Forelimb muscle (tissue), 1 donor: ENCODE measurements at places on chromosomes 2 and 18.

DNA sequence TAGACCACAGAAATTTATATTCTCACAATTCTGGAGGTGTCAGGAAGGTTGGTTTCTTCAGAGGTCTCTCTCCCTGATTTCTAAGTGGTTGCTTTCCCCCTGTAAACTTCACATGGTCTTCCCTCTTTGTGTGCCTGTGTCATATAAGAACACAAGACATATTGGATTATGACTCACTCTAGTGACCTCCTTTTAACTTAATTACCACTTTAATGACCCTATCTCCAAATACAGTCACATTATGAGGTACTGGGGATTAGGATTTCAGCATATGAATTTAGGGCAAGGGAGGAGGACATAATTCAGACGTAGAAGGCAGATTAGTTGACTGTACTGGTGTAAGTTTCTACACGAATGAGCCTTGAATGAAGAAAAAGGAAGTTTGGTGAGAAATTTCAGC lies 38.2 kb upstream of the EPHA4 start:
- no peak for DNase-seq

DNA sequence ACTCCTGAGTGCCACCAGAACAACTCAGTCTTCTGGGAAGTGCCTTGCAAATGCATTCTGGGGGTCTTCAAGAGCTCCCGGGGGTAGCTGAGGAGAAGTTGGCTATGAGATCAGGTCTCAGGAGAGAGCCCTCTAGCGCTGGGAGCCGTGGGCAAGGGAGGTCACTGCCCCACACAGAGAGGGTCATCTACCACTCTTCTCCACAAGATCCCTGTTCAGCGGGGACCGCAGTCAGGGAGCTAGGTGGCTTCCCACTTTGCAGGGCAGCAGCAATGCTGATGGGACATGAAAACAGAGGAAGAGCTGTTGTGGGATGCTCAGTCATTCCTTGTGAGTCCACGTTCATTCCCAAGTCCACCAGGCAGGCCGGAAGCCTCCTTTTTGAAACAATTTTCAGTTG lies 66.6 kb downstream of the ACKR3 start:
- DNase-seq: no peak

DNA sequence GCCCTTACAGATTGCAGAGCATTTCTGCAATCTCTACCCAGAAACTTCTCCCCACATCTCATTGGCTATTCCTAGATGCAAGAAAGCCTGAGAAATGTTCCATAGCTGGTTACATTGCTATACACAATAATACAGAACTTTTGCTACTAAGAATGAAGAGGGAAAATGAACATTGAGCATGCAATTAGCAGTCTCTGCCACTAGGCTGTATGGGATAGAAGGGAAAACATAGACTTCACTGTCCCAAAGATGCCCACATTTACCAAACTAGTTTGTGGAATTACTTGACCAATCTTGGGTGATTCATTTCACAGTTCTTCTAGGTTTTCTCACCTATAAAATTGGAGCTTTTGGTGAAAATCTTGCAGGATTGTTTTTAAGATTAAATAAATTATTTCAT lies 265.7 kb upstream of the NT5C1B start:
- no peak for DNase-seq

DNA sequence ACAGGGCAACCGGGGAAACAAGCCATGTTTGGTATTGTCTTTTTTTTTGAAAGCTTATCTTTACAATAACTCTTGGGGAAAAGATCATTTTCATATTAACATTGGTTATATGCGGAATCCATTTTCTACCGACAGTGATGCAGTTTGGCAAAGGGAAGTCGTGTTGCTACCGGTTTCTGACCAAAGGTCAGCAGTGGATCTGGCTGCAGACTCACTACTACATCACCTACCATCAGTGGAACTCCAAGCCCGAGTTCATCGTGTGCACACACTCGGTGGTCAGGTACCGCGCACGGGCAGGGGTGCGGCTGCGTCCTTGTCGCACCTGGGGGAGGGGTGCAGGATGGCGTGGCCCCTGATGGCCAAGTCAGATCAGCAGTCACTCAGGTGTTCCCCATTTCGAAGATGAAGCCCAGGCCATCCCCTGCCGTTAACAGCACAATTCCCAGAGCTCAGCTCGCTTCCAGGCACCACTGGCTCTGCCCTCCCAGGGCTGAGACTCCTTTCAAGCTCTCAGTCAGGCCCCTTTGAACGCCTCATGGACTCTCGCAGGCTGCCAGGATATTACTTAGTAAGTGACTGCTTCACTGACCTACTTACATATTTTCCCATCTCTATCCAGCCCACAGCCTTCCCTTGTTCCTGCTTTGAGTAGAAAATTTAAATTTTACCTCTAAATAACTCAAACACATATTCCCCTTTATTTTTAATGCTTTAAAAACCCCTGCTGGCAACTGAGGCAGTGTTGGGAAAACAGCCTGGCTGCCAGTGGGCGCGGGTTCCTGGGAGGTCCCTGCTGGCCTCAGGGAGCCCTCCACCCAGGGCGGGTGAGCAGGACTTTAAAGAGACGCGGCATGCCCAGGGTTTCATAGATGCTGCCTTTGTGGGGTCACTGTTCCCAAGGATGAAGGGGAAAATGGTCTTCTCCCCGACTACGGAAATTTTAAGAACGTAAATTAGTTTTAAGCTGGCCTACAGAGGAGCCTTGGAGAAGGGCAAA lies 33.6 kb upstream of the RPL31 start:
- no peak for DNase-seq

- no peak for DNase-seq
Observed at GRCh38 chr2:144310889-144311608, 208.9 kb downstream of the ZEB2 start.

DNA sequence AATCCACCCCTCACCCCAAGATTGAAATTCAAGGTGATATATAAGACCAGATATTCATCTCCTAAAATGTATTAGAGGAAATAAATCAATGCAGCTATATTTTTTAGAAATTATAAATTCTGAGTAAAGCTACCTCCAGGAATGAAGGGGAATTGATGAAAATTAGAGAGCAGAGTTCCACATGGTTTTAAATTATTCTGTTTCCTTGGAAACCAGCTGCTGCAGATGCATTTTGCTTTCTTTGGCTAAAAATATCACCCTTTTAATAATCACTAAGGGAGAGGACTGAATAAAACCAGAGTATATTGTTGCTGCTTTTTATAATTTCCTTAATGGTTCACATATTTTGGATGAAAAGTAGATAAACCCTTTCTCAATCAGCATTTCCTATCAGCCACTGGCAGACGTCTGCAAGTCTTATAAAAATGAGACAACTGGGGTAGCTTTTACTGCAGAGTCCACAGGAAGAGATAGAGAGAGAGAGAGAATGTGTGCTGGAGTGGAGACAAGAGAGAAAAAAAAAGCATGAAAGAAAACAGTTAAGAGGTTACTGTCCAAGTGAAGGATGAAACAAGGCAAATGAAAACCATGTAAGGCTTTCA lies 2.0 kb downstream of the CSRNP3 start:
- DNase-seq: no peak

DNA sequence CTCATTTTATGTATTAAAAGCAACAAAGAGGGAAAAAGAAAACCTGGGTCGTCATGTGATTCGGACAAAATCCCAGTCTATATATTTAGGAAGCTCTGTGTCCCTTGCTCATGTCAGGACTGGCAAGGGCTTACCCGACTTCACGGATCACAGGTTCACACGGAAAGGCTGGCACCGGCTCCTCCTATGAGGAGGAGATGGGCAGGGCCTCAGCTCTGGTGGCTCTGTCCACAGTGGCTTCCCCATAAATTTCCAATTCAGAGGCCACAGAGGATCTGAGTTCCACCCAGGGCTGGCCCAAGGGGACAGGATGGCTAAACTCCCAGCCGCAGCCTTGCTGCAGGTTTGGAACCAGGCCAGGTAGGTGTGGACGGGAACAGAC lies 186.8 kb downstream of the BCL2 start:
- no peak for DNase-seq

DNA sequence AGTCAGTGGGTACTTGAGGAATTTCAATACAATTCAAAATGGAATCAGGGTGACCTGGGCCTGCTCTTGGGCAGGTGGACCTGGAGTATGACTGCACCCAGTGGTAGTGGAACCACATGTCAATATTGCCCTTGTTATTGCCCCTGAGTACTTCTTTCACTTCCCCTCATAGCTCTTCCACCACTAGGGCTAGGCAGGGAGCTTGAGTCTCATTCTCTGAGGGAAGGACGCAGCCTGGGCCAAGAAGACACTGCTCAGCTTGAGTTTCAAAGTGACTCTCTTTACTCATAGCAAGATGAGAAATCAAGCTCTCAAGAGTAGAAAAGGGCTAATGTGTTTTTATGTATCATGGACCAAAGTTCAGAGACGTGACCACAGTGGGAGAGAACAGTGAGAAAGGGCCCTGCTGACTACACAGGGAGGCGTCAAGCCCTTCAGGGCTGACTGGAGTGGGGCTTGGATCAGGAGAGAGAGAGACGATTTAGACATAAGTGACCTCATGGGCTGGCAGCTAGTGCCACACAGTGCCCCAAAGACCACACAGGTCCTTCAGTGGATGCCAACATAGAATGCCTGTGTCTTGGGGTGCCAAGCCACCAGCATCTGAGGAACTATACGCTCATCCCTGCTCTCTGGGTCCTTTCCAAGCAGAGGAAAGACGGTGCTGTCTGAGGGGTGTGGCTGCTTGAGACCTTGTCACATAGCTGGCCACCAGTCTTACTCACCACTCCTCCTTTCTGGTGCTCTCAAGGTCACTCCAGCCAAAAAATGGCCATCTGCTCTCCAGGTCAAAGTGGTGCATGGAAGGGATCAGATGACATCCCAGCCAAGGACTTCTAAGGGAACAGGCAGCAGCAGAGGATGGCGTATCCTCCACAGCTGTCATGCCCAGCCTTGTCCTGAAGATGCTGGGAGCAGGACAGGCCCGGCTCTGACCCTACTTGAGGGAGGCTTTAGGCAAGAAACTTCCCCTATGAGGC lies 13.0 kb downstream of the PTMA start:
- DNase-seq: no peak

GRCh38 chr2:101355401-101356054 lies 31.8 kb downstream of the CREG2 start:
- no peak for DNase-seq

GRCh38 chr2:30768708-30769480 lies 38.4 kb downstream of the CAPN13 start:
- no peak for DNase-seq

- no peak for DNase-seq
Observed at GRCh38 chr2:10963155-10963554, 51.4 kb downstream of the KCNF1 start.

DNA sequence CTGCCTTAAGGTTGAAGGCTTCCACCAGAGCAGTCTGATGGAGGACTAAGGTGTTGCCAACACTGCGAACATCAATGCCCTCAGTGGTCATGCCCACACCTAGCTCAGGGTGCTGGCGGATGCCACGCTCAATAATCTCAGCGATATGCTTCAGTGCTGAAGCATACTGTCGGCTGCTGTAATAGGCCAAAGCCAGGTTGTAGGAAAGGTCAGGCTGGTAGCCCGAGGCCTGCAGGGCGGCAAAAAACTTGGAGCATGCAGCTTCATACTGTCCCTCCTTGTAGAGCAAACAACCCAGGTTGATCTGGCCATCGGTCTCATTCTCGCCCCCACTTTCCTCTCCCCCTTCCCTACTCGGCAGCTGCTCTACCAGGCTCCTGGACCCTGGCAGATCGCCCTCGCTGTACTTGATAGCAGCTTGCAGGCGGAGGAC lies 159.4 kb downstream of the AGPS start:
- DNase-seq: no peak

DNA sequence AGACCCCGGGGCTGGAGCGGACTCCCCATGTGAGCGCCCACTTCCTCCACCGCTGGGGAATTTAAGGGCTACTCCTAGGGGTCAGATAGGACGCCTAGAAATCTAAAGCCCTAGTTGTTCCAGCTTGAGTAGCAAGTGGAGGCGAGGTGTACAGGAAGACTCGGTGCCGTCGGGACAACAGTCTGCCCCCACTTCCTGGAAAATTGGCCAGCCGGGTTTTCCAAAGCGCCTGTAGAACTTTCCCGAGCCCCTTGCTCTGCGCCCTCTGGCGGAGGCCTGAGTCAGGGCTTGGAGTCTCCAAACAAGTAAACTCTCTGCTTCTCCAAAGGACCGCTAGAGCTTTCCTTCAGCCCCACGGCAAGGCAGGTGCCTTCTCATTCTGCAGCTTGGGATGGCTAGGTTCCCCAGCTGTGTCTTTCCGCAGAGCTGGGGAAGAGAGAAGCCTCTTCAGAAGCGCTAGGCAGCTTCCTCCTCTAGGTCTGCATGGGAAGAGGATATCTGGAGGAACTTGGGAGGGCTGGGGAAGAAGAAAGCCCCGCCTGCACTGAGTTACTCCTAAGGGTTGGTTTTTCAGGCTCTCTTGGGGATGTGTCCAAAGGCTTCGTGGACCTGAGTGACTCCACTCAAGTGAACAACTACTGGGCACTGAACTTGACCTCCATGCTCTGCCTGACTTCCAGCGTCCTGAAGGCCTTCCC lies 681 bp downstream of the SPR start:
- no peak for DNase-seq
